ENCODE measurements at places on chromosomes 4 and X.

DNA sequence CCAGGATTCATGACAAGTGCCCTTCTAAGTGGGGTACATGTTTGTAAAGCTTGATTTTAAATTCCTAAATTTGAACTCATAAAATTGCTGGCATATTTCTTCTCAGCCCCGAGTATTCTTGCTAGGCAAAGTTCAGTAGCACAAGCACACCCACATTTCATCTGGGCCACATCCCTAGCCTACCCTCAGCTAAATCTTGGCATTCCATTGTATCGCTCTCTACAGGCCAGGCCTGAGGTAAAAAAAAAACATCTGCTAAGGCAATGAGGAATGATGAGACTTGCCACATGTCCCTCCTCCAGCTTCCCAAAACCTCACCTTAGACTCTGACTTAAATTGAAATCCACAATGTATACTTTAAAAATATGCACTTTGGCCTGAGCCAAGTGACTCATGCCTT, 51.4 kb upstream of the VCX3B start:
- DNase-seq: no peak

- DNase-seq: no peak
Measured at GRCh38 chrX:130716781-130717413, 186.1 kb downstream of the ENOX2 start.

GRCh38 chr4:187633245-187633644, 362.3 kb upstream of the ZFP42 start:
- no peak for DNase-seq

GRCh38 chr4:181766061-181766548, 477.1 kb upstream of the TENM3 start:
- DNase-seq: no peak

- no peak for DNase-seq
Measured at GRCh38 chr4:17252131-17252530, 259.8 kb downstream of the QDPR start.

GRCh38 chr4:76614589-76614988, 179.6 kb downstream of the SHROOM3 start:
- no peak for DNase-seq

GRCh38 chr4:36255577-36255976, 11.3 kb upstream of the ARAP2 start:
- DNase-seq: peak; percentile 29

GRCh38 chr4:17332478-17332877, 179.4 kb downstream of the QDPR start:
- DNase-seq: no peak

DNA sequence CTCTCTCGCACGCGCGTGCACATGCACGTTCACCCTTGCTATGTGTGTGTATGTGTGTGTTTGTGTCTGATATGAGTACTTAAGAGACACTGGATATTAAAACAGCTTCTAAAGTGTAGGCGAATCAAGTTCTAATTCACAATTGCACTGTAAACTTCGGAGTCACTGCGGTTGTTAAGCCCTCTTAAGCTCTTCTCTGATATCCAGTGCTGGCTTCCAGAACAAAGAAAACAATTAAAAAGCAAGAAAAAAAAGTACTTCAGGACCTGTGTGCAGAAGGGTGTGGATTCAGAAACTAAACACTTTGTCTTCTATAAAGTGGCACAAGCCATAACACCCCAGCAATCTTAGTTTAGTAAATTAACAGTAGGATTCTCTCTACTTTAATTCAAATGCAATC, 300.2 kb downstream of the PCDH7 start:
- DNase-seq: no peak

DNA sequence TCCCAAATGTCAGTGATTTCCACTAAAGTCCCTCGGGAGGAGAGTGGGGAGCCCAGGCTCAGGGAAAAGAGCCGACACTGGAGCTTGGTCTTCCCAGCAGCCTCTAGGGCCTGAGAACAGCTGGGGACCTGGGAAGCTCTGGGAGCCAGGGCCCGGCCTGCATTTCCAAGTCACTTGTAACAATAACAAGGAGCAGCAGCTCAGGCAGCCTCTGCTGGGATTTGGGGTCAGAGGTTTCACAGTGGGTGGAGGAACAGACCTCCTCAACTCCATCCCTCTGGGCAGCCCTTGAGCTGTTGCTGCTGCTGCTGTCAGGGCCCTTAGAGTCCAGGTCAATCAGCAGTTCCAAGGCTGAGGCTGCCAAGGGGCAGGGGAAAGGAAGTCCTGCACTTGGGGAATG, 11.1 kb downstream of the STARD8 start:
- DNase-seq: no peak

All from stimulated activated CD8-positive, alpha-beta memory T cell treated with anti-CD3 and anti-CD28 coated beads, Interleukin-4, amount 100 ng/mL, for 1 hour (primary cell).